Right hindlimb (tissue), 1 donor: ENCODE measurements at places on chromosomes 7 and 10.

DNA sequence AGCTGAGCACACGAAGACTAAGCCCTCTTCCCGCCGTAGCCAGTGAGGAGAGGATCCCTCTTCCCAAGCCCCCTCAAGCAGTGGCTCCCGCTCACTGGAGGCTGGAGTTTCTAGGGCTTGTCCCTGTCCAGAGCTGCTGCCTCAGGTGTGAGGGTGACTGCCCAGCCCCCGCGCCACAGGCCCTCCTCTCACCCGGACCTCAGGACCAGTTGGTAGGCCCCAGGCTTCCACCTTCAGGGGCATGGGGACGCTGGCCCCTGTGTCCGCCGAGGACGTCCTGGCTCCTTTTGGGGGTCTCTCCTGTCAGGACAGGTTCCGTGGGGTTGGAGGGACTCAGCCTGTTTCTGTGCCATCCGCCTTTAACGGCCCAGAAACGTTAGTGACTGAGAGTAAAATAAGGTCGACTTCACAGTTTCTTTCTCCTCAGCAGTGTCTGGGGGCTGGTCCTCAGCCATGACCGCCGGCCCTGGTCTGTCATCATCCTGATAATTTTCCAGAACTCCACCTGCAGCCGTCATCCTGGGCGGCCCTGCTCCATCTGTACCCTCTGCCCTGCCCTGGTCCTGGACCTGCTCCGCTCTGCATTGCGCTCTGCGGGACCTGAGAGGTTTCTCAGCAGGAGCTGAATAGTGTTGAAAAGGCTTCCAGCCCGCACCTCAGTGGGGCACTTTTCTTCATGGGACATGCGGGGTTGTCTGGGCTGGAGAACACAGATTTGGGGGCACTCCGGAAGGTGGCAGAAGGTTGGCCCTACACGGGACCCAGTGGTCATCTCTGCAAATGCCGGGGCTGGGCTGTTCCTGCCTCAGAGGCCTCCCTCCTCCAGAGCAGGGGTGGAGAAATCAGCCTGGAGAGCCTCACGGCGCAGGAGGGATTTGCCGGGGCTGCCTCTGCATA is 36.0 kb upstream of the FAM20C start:
- DNase-seq: peak; percentile 22

DNA sequence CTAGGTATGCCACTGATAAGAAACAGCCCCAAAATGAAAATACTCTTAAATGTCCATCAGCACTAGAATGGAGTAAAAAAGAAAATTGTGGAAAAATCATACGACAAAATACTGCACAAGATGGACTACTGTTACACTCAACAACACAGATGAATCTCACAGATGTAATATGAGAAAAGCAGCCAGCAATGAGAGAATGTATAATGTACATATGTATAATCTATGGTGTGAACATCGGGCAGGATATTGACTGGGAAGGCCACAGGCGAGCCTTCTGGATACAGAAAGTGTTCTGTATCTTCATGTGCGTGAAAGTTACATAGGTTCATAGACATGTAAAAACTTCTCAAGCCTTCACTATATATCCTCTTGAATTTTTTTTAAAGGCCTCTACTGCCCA is 212.6 kb downstream of the PARD3 start:
- no peak for DNase-seq

GRCh38 chr10:126252884-126253610 is 135.2 kb downstream of the ADAM12 start:
- no peak for DNase-seq

DNA sequence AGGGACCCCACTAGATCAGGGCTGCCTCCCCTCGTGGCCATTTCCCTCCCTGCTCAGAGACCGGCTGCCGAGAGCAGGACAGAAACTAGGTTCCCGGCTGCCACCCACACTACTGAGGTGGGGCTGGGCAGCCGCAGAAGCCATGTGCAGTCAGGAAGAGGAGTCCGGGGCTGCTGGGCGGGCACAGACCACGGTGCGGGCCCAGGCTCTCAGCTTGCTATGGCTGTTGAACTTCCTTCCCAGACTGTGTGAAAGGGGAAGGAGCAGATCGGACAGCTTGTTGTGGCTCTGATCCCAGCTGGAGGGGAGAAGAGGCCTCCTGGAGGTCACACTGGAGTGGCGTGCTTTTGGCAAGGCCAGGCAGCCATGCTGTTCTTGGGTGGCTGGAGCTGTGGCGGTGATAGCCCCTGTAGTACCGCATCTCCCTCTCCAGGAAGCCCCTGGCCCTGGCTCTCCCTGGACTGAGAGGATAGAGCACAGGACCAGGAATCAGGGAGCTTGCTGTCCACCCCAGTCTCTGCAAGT is 56.8 kb downstream of the HK1 start:
- DNase-seq: peak; percentile 46

DNA sequence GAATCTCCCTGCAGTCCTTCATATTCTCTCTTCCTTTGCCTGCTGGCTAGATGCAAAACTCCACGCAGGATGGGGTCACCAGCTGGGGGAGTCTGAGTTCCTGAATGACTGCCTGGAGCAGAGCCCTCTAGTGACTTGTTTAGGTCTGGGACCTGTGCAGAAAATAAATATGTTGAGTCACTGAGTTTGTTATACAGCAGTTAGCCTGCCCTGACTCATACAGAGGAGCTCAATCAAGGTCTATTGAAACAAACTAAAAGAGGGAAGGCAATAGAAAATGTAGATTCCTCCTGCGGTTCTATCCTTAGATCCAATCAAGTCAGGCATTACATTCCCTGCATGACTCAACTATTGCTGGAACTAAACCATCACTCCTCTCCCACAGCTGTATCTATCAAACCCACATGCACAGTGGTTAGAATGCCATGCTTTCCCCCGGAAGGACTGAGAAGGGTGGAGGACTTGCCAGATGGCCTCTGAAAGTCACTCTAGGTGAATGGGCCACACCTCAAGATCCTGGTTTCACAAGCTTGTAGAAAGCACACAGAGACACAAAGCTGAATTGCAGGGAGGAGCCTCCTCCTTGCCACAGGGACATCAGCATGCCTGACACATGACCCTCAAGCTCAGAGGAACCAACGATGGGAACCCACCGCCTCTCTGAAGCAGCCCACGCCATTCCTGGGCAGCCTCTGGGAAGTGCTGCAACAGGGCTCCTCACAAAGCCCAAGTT is 73.9 kb downstream of the SH3PXD2A start:
- no peak for DNase-seq

GRCh38 chr7:28573651-28574301 is 161.5 kb downstream of the CREB5 start:
- no peak for DNase-seq

DNA sequence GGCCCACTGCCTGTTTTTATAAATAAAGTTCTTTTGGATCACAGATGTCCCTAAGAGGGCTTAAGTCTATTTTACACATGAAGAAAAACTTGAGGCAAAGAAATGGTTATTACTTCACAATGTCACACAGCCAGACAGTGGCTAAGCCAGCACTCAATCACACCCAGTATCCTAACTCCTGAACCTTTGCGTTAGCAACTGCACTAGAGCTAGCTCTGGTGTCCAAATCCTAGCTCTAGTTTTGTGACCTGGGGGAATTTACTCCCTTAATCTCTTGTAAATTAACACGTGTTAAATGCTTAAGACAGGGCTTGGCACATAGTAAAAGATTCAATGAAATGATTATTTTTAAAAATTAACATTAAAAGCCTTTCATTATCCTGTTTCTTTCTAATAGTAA is 49.0 kb upstream of the TPK1 start:
- DNase-seq: no peak

GRCh38 chr10:19819419-19820033 is 3.3 kb downstream of the PLXDC2 start:
- DNase-seq: no peak

- no peak for DNase-seq
These were observed 97.6 kb downstream of the KIAA1217 start for GRCh38 chr10:24306507-24306875.

- no peak for DNase-seq
These were observed 120.8 kb downstream of the INHBA start for GRCh38 chr7:41582116-41582515.

- no peak for DNase-seq
These were observed 23.0 kb upstream of the AFAP1L2 start for GRCh38 chr10:114427124-114427852.

GRCh38 chr10:67818323-67818722 is 19.7 kb downstream of the DNAJC12 start:
- DNase-seq: no peak

DNA sequence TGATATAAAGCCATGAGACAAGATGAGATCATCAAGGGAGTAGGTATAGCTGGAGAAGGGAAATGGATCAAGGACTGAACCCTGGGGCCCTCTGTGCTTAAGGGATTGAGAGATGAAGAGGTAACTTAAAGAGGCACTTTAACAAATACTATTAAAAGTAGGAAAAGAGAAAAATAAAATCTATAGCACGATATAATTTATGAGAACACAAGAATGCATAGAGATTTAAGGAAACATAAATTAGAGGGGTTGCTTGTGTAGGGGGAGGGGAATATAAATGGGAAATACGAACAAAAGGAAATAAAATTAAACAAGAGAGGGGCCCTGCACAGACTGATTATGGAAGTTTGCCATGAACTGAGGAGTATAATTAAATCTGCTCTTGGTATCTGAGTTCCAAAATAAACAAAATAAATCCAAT is 15.6 kb upstream of the LRRC17 start:
- no peak for DNase-seq
